KBM-7 (cell line): ENCODE measurements at places on chromosomes 7 and 10.

DNA sequence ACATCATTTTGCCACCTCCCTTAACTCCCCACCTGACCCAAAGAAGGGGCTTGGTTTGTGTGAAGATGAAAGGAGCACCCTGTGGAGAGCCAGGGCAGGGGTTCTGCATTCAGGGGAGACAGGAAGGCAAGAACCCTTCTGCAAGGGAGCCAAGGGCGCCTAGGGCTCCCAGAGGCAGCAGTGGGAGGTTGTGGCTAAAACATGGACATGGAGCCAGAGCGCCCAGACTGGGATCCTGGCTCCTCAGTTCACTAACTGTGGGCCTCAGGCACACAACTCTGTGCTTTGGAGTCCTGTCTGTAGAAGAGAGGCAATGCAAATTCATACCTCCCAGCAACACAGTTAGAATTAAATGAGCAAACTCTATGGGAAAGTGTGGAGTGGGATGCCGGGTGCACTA is 123.1 kb upstream of the MACROH2A2 start:
- DNase-seq = no peak

DNA sequence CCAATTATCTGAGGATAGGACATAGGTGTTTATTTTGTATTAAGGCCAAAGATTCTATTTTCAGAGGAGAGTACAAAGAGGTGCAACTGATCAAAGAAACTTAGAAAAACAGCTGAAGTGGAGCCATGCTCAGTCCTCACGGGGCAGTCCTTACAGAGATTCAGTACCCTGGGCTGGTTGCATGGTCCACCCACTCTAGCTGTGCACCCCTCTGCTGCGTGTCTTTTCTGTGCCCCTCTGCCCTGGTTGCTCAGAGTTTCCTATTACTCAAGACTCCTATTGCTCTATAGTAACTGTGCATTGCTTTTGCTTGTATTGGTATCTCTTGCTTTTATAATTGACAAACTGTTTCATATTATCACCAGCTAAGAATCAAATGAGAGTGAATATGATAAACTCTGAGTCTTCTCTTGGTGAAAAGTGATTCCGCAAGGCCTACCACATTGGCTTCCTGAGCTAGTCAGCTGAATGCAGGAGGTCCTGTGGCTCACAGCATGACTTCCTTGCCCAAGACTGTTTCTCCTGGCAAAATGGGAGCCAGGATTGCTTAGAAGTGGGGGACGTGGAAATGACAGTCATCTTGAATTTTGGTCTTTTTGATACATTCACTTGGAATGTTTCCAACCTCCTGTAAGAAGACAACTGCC is 137.0 kb downstream of the GLCCI1 start:
- DNase-seq = no peak

DNA sequence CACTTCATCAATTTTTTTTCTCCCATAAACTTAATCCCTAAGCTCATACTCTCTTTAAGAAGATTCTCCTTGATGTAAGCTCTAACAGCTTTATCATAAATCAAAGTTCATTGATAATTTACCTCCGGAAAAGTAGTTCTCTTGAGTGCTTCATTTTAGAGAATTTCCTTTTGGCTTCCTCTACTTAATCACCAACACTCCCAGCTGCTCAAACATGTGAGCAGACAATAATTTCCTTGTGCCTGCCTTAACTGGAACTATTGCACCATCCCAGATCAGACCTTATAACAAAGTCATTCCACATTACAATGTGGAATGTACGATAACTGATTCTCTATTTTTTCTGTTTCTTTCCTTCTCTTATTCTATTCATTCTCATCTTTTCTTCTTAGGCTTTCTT is 5.9 kb downstream of the FEZF1 start:
- no peak for DNase-seq

DNA sequence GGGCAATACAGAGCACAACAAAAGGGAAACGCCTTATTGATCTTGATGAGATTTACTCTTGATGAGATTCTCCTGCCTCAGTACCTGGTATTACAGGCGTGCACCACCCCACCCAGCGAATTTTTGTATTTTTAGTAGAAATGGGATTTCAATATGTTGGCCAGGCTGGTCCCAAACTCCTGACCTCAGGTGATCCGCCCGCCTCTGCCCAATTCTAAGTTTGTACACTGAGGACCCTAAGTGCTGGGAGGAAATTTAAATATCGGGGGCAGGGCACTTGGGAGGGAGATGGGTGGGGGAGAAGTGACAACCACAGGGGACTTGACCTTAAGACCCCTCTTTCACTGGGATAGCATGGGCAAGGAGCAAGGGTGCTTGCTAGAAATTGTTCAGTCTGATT is 14.1 kb downstream of the HNRNPF start:
- DNase-seq = no peak

DNA sequence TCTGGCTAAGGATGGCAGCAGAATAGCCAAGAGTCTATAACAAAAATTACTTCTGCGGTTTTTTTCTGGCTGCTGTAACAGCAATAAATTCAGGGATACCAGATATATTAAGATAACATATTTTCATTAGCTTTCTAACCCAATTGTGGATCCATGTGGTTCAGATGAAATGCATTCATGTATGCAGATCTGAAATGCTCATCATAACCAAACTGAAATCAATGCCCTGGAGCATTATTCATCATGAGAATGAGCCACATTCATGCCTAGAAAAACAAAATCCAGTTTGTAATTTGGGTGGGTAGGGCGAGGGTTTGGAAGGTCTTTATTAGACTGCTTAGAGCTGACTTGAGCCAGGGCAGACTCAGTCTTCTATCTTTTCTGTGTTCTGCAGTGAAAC is 69.8 kb upstream of the SEMA3A start:
- no peak for DNase-seq

DNA sequence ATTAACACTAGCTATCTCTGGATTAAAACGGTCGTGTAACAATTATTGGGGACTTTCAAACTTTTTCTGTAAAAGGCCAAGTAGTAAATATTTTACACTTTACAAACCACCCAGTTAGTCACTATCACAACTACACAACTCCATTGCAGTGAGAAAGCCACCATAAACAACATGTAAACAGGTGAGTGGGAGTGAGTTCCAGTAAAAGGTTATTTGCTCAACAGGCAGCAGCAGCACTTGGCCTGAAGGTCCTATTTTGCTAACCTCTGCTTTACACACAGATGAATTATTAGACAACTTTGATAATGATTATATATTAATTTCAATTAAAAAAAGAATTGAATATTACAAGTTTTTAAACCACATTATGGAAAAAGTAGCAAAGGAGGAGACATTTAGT is 15.8 kb upstream of the AGMO start:
- DNase-seq = no peak

GRCh38 chr10:116247691-116248090 is 25.3 kb downstream of the GFRA1 start:
- no peak for DNase-seq

GRCh38 chr10:125661941-125662515 is 20.9 kb downstream of the TEX36 start:
- DNase-seq = no peak

- no peak for DNase-seq
These were observed 65.3 kb upstream of the ZMIZ1 start for GRCh38 chr10:79003183-79004100.

DNA sequence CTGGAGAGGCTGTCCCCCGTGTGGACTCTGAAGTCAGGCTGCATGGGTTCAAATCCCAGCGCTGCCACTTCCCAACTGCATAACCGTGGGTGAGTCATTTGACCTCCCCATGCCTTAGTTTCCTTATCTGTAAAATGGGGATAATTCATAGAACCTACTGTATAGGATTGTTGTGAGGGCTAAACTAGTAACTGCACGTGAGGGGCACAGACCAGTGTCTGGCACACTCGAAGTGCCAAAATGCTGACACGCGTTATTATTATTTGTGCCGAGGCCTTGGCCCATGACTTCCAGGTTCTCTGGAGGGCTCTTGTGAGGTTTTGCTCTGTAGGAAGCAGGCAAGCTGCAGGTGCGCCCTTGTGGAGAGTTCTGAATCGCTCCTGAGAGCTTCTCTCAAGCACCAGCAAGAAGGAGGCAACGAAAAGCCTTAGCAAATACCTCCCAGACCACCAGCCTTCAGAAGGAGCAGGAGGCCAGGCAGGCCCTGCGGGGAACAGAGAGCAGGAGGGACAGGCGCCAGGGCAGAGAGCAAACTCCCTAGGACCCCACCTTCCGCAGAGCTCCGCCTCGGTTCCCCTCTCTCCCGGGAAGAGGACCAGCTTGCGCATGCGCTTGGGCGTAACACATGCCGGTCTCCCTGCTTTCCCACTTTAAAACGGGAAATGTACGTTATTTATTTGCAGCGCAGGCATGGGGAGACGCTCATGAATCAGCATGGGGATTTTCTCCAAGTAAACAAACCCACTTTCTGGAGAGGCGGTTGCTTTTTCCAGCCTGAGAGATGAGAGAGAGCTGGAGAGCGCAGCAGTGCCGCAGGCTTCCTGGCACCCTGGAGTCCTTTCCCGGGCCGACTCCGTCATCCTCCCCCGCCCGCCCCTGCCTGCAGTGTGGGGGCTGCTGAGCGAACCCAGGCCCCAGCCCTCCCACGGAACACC is 39.6 kb downstream of the SORCS3 start:
- DNase-seq = no peak

DNA sequence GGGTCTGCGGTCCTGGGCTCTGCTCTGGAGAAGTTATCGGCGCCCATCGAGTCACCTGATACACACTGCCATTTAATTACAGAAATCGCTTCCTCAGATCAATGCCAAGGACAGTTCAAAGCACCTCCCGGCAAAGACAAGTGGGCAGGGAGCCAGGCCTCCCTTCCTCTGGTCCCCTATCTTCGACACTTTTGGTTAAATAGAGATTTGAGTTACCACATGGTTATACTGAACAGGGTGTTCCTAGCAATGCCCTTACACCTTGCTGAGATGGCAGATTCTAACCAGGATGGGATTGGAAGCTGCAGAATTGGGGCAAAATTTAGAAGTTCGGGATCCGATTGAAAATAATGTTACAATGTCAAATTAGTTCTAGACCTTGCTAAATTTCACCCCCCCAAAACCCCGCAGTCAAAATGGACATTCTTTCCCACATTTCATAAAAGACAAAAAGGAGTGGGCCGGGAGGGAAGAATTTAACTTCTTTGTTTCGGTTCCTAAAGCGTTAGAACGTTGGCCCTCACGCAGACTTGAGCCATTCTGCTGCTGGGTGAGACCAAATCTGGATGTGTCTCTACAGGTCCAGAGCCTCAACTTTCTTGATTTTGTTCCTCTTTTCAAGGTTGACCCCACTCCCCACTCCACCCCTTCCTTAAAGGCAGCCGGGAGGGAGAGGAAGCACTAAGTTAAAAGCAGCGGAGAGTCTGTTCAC is 2.2 kb upstream of the DLX5 start:
- DNase-seq = peak; percentile 59

DNA sequence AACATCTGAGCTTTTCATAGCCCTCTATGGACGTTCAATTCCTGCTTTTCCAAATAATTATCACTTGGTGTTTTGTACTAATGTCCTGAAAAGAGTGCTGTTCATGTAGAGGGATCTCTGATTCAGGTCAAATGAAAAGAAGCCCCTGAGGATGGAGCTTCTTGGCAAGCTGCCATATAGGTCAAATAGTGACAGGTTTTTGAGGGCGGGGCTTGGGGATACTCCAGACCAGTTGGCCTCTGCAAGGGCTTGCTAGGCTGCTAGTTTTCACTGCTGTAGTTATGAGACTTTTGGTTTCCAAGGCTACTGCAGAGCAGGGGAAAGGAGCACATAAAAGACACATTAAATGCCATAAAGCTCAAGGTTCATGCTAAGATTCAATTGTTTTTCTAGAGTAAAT is 257.2 kb upstream of the CACNA2D1 start:
- no peak for DNase-seq

DNA sequence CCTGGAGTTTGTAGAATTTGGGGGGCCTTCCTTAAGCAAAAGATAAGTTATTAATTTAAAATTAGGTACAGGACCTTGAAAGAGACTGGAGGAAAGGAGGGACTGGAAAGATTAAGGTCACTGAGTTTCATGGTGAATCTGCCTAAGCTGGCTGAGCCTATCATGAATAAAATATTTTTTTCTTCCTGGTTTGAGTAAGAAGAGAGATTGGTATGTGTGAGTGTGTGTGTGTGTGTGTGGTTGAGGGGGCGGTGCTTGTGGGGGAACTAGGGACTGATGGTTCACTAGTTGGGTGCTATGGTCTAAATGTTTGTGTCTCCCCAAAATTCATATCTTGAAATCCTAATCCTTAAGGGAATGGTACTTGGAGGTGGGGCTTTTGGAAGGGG is 142.5 kb upstream of the PRKCQ start:
- no peak for DNase-seq

- no peak for DNase-seq
These were observed 323.4 kb downstream of the WDR37 start for GRCh38 chr10:1379601-1380000.

- no peak for DNase-seq
These were observed 11.6 kb downstream of the GCK start for GRCh38 chr7:44177570-44178131.

GRCh38 chr10:43323245-43323644 is 48.2 kb upstream of the FXYD4 start:
- no peak for DNase-seq

GRCh38 chr10:103154521-103155299 is 38.4 kb downstream of the NT5C2 start:
- no peak for DNase-seq

GRCh38 chr7:17963281-17963680 is 23.0 kb upstream of the SNX13 start:
- DNase-seq = no peak

DNA sequence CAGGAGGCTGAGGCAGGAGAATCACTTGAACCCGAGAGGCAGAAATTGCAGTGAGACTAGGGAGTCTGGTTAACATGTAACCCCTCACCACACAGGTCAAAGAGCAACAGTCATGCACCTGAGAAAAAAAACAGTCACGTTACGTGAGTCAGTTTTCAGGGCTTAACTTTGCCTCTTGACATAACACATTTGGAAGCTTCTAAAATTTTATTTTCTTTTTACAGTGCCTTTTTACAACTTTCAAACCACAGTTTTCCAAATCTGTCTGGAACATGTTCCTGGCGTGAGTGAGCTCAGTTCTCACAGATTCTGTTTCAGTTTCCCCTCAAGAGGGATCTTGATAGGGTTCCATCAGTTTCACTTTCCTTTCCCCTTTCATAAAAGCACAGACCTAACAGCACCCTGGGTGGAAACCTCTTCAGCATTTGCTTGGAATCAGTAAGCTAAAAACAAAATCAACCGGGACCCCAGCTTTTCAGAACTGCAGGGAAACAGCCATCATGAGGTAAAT is 4.4 kb downstream of the IFIT3 start:
- peak; percentile 64 for DNase-seq

DNA sequence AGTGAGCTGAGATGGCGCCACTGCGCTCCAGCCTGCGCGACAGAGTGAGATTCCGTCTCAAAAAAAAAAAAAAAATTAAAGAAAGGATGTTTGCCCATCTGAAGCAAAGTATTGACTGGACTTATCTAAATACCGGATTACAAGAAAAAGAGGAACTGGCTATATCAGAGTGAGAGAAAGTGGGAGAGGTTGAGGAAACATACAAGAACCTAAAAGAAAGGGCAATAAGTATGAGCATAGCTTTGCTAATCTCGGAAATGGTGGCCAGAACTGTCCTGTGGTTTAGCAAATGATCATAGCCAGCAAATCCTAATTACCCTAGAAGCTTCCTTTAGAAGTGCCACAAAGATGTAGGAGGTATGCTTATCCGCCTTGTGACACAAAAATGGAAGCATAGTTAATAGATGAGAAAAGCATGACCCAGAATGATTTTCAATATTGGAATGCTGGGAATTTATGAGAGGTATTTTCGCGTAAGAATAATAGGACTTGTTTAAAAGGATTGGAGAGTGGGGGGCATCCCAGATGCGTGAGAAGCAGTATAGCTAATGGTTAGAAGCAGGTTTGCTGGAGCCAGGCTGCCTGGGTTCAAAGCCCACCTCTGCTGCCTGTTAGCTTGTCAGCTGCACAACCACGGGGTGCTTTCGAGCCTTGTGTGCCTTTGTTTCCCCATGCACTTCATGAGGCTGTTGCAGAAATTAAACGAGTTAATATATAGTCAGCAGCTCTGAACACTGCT is 1.2 kb upstream of the GTPBP4 start:
- DNase-seq = peak; percentile 83
